Psoas muscle (tissue), 8 donors: ENCODE measurements at places on chromosomes 16 and 17. TPM values are rescaled to one million over a fixed set of nuclear protein-coding genes. Genes with fewer than 3 reads are reported as not detected.

MPP2 gene
- polyA plus RNA-seq: 0.21 TPM

PDPK1 gene
- 14.3 TPM for polyA plus RNA-seq

EVPLL gene
- polyA plus RNA-seq: not detected

DNA sequence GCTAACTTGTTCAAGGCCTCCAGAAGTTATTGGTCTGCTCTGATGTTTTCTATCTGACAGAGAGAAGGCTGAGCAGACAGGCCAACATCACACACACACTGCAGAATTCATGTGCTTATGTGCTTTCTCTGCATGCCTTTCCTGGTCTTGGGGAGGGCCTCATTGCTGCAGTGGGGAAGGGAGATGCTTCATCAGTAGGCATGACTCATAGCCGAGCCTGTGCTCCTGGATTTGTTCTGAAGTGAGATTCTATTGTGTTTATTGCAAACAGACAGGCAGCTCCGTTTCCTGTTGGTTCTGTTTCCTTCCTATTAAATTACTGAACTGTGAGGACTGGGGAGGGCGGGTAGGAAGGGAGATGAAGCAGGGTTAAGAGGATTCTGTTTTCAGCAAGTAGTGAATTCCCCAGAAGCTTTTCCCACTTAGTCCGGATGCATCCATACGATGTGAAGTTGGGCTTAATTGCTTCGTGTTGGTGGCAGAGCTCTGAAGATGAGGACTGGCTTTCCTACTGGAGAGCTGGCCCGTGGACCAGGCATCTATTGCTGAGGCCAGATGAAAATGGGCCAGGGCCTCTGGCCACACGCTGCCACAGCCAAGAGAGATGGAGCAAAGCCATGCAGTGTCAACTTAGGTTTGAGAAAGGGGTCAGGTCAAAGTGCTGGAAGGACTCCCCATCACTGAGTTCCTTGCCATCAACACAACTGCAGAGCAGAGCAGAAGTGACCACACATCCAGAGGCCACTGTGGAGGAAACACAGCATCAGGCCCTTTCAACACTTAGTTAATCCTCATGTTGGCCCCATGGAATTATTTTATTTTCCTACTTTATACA is 179.3 kb downstream of the UTP18 start:
- no peak for DNase-seq

DNA sequence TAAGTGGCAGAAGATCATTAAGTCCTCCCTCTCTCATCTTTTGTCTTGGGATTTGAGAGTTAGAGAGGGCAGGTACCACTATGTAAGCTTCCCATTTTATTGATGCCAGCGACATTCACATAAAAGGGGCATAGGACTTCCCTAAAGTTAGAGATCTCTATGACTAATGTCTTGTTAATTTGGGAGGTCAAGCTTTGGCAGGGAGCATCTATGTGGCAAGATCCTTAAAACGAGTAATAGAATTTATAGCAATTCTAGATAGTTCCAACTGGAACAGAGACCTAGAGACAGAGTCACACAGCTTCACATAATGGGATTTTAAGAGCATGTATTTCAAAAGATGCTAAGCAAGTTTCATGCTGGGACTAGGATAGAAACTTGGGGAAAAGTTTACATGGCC is 308.0 kb downstream of the MAP2K6 start:
- DNase-seq: no peak

GRCh38 chr17:51734462-51734861 is 424.1 kb downstream of the CA10 start:
- DNase-seq: no peak

GRCh38 chr17:35947156-35947585 is 3.7 kb upstream of the LYZL6 start:
- DNase-seq: no peak

GRCh38 chr17:5699814-5700213 is 115.5 kb upstream of the NLRP1 start:
- DNase-seq: no peak

GRCh38 chr16:77137045-77137444 is 53.9 kb upstream of the MON1B start:
- no peak for DNase-seq

- no peak for DNase-seq
Observed at GRCh38 chr16:71296584-71297340, 7.6 kb upstream of the CMTR2 start.

GRCh38 chr16:85369741-85370528 is 243.2 kb upstream of the GSE1 start:
- DNase-seq: peak; percentile 59

GRCh38 chr17:53227514-53227913 is 595.2 kb upstream of the KIF2B start:
- no peak for DNase-seq
